ENCODE measurements at places on chromosomes 11 and 22.

DNA sequence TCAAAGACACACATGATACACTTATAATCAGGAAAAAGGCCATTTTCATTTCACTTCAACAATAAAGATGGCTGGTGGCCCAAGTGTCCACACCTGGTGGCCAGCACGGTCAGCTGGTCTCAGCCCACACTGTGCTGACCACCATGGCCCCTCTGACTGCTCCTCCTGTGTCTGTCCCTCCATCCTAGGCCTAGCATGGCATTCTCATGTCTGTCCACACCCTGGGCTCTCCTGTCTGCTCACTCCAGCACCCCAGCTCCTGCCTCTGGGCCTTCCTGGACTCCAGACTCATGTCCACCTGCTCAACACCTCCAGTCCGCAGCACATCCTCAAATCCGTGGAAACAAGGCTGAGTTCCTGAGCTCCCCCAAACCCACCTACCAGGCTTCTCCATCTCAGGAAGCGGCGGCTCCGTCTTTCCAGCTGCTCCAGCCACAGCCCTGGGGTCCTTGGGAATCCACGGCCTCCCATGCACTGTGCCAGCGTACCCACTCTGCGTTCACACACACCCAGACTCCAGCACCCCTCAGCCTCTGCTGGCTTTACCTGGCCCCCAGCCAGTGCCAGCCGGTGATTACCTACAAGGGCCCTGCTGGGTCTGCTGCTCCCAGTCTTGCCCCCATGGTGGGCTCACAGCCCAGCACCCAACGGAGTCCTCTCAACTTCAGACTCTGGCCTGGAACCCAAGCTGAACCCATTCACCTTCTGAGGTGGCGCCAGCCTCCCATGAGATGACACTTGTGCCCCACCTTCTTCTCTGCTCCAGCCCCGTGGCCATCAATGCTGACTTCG is 13.9 kb downstream of the SIRT3 start:
- DNase-seq: no peak

GRCh38 chr11:65356394-65356972 is 1.9 kb downstream of the TIGD3 start:
- DNase-seq: no peak

DNA sequence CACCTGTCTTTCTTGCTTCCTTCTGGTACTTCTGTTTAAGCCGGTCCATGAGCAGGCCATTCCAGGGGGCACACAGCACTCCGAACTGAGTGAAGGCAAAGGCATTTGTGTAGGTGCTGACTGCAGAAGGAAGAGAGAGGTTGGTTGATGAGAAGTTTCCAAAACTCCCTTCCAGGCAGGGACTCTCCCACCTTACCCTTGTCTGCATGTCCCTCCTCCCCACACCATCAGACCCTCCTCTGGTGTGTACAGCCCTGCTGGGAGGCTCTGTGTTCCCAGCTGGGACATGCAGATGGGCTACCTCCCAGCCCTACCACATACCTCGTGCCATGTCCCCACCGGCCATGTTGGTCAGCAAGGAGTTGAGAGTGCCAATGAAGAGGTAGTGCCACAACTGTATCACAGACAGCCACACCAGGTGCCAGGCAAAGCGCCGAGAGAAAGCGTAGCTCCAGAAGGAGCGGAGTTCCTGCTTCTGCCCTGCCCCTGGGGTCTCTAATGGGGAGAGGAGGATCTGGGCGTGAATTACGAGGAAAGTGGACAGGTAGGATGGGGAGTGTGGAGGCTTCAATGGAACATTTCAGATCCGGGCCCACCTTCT is 12.2 kb downstream of the SLC43A3 start:
- no peak for DNase-seq

DNA sequence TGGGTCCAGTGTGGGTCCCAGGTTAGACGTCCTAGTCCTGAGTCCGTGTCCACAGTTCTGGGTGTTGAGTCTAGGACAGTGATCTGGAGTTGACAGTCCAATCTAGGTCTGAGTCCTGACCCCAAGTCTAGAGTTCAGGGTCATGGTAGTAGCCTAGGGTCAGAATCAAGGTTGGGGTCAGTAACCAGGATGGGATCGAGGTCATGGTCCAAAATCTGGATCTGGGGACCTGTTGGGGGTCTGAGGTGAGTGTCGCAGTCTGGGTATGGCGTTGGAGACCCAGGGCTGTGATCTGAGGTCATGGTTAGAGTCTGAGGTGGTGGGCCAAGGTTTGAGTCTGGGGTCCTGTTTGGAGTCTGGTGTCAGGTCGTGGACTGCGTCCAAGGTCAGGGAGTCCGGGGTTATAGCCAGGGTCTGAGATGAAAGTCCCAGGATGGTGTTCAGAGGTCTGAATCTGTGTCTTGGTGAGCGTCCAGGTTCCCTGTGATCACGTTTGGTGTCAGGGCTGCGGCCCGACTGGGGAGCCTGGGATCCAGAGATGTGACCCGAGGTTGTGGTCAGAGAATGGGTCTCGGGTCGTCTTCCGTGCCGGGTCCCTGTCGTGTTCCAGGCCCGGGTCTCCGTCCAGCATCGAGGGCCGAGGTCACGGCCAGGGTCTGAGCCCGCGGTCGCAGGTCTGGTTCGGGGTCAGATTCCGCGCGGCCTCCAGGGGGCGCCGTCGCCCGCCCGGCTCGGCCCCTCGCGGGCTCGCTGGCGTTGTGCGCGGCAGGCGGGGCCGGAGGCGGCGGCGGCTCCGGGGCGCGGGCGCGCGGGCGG is 432 bp upstream of the GRK2 start:
- peak; percentile 88 for DNase-seq

- no peak for DNase-seq
Observed at GRCh38 chr11:85737738-85738137, 51.7 kb upstream of the CCDC89 start.

DNA sequence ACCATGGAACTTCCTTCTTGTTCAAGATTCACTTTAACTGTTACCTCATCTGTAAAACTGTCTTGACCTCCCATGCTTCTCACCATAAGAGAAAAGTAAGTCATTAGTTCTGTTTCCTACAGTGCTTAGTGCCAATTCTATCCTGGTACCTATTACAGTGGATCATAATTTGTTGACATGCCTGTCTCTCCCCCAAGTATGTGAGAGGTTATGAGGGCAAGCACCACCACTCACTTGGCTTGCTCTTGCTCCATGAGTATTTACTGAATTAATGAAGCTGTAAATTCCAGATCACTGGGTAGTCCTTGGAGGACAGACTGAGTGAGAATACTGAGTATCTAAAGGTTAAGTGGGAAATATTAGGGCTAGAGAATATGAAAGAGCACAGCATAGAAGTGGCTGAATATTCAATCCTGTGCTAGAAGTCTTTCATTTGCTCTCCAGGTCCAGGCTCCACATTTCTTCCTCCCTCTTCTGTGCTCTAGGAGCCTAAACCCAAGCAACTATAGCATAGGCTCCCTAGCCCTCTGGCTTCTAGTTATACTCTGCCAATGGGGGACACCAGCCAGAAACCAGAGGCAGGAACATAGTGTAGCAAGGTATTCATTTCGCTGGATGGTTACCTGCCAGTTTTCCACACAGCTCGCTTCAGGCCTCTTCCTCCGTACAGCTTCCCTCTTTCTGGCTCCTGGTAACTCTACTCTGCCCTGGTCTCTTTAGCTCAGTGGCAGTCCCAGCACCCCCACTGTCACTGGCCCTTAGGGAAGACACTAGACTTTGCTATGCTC is 118.2 kb upstream of the SLC5A12 start:
- no peak for DNase-seq

GRCh38 chr22:26601726-26602125 is 11.8 kb upstream of the TPST2 start:
- no peak for DNase-seq

- DNase-seq: no peak
Observed at GRCh38 chr22:31743871-31744270, 6.1 kb downstream of the PRR14L start.

GRCh38 chr22:29626497-29627195 is 23.2 kb downstream of the NF2 start:
- no peak for DNase-seq

DNA sequence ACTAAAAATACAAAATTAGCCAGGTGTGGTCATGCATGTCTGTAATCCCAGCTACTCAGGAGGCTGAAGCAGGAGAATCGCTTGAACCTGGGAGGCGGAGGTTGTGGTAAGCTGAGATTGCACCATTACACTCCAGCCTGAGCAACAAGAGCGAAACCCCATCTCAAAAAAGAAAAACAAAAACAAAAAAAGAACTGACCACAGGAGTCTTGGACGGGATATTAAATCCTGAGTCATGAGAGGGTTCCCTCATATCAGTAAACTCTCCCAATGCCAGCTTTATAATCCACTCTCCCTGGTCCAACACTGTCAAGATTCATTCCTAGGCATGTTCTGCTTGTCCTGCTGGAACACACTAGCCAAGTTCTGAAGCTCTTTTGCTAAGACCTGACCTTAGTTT is 61.5 kb upstream of the EP300 start:
- no peak for DNase-seq

DNA sequence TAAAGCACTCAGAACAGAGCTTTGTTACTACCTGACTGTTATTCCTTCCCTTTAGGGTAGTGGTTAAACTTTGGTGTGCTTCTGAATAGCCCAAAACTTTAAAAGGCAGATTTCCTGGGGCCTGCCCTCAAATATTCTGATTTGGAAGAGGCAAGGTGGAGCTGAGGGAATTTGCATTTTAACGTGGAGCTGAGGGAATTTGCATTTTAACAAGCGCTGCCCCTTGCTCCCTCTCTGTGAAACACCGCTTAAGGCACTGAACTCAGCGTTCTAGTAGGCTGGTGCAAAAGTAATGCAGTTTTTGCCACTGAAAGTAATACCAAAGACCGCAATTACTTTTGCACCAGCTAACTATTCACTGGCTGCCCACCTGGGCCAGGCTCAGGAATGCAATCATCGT is 35.0 kb downstream of the TPST2 start:
- DNase-seq: no peak

- no peak for DNase-seq
Observed at GRCh38 chr22:46758121-46758520, 4.3 kb upstream of the TBC1D22A start.

DNA sequence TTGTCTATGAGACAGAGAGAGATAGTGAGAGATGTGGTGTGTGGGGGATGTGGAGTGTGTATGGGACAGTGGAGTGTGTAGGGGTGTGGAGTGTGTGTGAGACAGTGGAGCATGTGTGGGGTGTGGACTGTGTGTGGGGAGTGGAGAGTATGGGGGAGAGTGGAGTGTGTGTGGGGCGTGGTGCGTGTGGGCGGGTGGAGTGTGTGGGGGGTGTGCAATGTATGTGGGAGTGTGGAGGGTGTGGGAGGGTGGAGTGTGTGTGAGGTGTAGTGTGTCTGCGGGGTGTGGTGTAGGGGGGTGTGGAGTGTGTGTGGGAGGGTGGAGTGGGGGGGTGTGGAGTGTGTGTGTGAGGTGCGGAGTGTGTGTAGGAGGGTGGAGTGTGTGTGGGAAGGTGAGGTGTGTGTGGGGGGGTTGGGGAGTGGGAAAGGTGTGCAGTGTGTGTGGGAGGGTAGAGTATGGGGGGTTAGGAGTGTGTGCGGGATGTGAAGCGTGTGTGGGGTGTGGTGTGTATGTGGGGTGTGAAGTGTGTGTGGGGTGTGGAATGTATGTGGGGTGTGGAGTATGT is 356.9 kb downstream of the CADM1 start:
- DNase-seq: no peak

GRCh38 chr11:57303990-57304579 is 20.7 kb downstream of the TNKS1BP1 start:
- no peak for DNase-seq

GRCh38 chr11:123585206-123585605 is 69.2 kb downstream of the SCN3B start:
- DNase-seq: no peak

GRCh38 chr11:68142028-68142412 is 20.8 kb upstream of the CHKA start:
- no peak for DNase-seq

DNA sequence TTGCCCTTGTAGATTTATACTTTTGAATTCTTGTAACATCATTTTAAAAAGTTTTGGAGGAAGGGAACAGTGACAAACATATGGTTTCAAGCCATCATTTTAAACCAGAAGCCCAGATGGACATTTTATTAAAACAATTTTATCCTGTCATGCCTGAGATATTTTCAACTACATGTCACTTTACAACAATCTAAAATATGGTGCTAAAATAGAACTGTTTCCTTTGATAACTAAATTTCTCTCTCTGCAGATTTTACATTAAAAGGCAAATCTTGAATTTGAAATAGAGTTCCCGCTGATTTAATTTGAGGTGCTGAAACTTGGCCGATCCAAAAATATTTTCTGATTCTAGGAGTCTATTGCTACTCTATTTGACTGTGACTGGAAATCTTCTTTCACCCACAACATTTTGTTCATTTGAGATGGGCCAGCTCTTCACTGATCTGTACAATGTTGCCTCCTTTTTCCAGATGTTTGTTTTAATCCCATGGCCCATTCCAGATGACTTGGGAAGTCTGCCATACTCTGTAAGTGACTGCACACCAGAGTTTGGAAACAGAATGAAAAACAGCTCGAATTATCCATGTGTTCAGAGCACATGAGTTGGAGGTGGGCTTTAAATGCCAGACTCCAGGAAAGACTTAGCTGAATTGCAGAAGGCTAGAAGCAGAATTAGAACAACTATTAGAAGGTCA is 402.5 kb downstream of the TMEM135 start:
- DNase-seq: no peak

DNA sequence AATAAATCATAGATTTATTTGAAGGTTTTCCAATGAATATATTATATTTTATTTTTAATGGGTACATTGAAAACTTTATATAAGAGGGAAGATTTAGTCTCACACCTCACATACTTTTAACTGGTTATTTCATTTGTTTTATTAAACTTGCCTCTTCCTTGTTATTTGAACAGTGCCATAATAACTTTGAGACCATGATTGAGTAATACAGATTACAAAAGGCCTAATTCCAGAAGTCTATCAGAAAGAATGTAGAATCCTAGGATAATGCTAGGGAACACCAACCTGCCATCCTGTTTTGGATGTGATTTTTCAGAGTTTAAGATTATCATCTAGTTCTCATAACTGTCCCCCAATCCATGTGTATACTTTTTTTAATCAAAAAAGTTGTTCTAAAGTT is 102.7 kb upstream of the BIRC3 start:
- DNase-seq: no peak

GRCh38 chr11:115396533-115396932 is 107.7 kb downstream of the CADM1 start:
- DNase-seq: no peak

- no peak for DNase-seq
Observed at GRCh38 chr22:44918925-44919392, 90.8 kb downstream of the PHF21B start.

GRCh38 chr11:34891611-34892010 is 24.6 kb downstream of the APIP start:
- no peak for DNase-seq

DNA sequence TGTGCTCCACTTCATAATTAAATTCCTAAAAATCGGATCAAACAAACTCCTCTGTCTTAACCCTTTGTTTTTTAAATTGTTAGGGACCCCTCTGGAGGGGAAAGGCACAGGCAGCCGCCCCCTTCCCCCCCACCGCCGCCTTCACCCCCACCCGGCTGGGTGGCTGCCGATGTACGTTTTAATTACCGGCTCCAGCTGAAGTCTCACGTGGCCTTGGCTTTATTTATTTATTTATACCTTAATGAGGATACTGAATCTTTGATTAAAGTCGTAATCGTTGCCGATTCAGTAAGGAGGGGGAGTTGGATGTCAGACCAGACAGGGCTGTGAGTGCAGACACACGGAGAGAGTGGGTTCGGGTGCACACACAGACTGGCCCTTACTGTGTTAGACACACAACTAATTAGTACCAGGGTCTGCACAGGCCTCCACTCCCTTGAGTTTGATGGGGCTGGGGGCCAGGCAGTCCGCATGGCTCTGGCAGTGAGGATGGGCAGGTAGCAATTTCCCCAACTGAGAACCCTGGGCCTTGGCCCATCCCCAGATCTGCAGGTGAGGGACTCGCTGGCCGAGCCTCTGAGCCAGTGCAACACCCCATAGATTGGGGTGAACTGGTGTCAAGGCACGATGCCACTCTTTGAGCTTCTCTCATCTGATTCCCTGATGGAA is 51.3 kb upstream of the NNMT start:
- no peak for DNase-seq
